ENCODE measurements at places on chromosomes 13 and 19.

DNA sequence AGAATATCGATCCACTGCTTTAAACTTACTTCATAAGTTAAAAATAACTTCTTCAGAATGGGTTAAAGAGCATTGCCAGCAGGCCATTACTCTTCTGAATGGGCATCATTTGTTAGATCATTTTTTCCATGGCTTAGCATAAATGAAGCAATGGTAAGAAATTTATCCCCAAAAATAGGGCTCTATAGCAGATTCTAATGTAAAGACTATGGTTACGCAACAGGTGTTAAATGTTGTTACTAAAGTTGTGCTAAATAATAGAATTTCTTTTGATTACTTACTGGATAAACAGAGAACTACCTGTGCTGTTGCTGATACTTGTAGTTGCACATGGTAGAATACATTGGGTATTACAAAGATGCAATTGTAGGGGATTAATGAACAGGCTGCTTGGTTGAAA is 15.9 kb upstream of the ZNF98 start:
- H3K36me3 ChIP-seq = no peaks in the 10 kb centered on the region
- no peak overlapping the region for H3K4me3 ChIP-seq
- H3K27ac ChIP-seq = no peak overlapping the region
- no peak for DNase-seq

- no peaks in the 10 kb centered on the region for H3K4me1 ChIP-seq
- DNase-seq = no peak
- H3K27me3 ChIP-seq = no peaks in the 10 kb centered on the region
- no peak overlapping the region for H3K4me3 ChIP-seq
- H3K36me3 ChIP-seq = no peaks in the 10 kb centered on the region
- no peak overlapping the region for H3K27ac ChIP-seq
These were observed 517.4 kb downstream of the RFC3 start for GRCh38 chr13:34335014-34336007.

- no peak overlapping the region for H3K4me3 ChIP-seq
- no peak overlapping the region for H3K27ac ChIP-seq
- no peak for DNase-seq
- H3K4me1 ChIP-seq = no peaks in the 10 kb centered on the region
- H3K27me3 ChIP-seq = peaks cover 3% of the 10 kb centered on the region
These were observed 5.3 kb upstream of the CNMD start for GRCh38 chr13:52744842-52745375.

DNA sequence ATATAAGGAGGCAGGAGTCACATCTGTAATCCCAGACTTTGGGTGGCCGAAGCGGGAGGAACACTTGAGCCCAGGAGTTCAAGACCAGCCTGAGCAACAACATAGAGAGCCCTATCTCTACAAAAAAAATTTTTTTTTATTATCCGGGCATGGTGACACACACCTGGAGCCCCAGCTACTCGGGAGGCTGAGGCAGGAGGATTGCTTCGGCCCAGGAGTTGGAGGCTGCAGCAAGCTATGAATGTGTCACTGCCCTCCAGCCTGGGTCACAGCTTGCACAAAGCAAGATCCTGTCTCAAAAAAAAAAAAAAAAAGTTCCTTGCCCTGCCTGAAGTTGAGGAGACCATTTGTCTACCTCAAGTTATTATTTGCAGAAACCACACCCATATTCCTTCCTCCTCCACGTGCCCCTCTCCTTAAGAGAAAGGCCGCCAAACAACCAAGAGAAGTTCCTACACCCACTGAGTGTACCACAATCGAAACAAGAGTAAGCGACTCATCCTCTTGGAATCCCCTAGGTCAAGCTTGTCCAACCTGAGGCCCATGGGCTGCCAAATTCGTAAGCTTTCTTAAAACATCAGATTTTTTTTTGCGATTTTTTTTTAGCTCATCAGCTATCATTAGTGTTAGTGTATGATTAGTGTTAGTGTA is 2.2 kb downstream of the ABCC4 start:
- H3K4me3 ChIP-seq = no peak overlapping the region
- no peaks in the 10 kb centered on the region for H3K36me3 ChIP-seq

All from natural killer cell (primary cell).